Forelimb muscle (tissue), 1 donor: ENCODE measurements at places on chromosomes 12 and 14. TPM values are rescaled to one million over a fixed set of nuclear protein-coding genes. Genes with fewer than 3 reads are reported as not detected.

DAAM1 gene
- 34.1 TPM for polyA plus RNA-seq

PTPRO gene
- polyA plus RNA-seq: 0.63 TPM

BAZ2A gene
- 41.3 TPM for polyA plus RNA-seq

COX6A1 gene
- 96.9 TPM for polyA plus RNA-seq

ANKRD33 gene
- polyA plus RNA-seq: 0.10 TPM

ABHD12B gene
- 1.1 TPM for polyA plus RNA-seq

NID2 gene
- polyA plus RNA-seq: 71.7 TPM

ENDOU gene
- polyA plus RNA-seq: 0.71 TPM

PRR4 gene
- polyA plus RNA-seq: 4.1 TPM

AKAP3 gene
- 0.13 TPM for polyA plus RNA-seq
